ENCODE measurements at places on chromosomes 13 and 19.

DNA sequence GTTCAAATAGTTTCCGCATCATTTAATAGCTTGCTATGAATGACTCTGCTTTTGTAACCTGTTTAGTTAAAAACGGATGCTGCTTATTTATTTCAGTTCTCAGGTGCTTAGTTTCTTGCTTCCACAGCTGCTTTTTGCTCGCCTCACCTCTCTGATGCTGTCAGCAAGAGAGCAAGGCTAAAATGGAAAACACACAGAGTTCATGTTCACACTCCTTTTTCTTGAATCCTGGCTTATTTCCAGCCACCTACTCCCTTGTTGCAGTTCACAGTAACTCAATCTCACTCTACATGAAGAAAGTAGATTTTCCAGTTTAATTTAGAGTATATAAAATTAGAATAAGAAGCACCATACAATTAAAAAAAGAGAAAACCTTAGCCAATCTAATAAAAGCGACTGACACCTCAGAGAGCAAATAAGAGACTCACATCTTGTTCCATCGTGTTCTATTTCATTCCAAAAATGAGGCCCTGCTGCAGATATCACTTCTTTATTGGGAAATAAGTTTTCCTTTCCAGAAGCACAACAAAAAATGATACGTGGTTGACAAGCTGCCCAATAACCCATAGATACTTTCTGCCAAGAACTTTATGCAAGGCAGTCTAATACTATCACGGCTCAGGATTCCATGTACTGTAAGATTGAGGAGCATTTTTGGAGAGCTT lies 326.1 kb upstream of the SLITRK1 start:
- DNase-seq = no peak

DNA sequence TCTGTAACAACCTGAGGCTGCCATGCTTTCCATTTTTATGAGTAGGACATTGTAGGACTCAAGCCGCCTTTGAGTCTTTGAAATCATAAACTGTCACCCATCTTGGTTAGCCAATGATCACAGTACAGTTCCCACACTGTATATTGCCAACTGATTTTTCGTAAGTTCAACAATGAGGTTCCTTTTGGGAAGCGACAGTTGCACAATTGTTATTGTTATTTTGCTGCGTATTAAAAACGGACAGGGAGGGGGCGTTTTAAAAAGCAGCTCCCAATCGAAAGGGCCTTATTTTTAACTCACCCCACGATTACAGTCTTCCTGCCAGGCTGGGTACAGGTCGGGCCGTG lies 601 bp downstream of the SLC46A3 start:
- DNase-seq = no peak

- no peak for DNase-seq
These were observed 193.1 kb downstream of the ZNF486 start for GRCh38 chr19:20359933-20360720.

- peak; percentile 71 for DNase-seq
These were observed 1.1 kb upstream of the ZNF763 start for GRCh38 chr19:11963566-11964355.

DNA sequence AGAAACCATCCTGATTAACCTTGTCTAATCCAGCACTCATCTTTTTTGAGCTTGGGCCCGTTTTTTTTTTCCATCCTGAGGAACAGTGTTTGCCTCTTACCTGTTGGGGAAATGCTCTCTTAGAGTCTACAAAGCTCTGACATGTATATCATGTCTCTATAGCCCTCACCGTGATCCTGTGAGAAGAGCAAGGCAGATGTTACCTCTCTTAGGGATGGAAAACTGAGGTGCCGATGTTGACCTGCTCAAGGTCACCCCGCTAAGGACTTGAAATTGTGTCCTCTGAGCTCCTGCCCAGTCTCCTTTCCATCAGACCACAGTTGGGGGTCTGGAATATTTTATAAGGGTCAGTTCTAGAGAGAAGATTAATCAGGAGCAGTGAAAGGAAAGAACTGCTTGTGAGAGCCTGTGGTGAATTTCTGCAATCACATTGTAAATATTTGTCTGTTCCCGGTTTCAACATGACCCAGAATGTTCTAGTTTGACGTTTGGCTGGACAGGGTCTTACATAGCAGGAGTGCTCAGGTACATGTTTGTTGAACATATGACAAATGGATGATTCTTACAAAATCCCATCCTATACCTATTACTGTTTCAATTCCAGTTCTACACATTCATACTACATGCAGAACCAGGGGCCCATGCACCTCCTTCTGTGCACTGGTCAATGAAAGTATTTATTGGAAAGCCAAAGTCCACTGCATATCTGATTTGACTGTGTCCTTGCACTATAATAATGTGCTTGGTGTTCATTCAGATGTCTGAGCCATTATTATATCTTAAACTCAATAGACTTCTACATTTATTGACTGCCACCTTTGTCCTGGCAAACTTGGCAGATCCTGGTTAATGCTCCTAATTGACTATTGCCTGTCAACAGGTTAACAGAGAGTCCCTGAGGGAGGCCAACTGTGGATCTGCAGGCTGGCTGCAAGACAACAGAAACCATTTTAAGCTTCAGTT lies 12.1 kb downstream of the SLC25A15 start:
- no peak for DNase-seq

DNA sequence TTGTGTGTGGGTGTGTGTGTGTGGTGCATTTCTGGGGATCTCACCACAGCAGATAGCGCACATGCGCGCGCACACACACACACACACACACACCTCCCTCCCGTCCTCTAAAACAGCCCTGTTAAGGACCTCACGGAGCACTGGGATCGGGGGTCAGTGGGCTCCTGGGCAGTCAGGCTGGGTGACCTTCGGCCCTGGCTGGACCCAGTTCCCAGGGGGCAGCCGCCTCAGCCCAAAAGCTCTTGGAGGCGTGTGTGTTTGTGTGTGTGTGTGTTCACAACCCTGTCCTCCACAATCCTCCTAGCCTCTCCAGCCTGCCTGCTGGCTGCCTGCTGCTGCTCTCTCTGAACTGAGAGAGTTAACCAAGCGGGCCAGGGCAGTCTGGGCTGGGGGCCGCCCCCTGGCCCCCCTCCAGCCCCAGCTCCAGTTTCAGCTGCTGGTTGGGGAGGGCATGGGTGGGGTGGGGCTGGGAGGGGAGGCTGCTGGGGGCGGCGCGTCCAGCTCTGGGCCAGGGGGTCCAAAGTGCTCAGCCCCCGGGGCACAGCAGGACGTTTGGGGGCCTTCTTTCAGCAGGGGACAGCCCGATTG lies at the start of gene FXYD1:
Gene FXYD1 (plus strand): TSS at position 520 of the 588 bp plus-strand sequence. CDS start 1,256 bp downstream, outside the sequence.
- no peak for DNase-seq

DNA sequence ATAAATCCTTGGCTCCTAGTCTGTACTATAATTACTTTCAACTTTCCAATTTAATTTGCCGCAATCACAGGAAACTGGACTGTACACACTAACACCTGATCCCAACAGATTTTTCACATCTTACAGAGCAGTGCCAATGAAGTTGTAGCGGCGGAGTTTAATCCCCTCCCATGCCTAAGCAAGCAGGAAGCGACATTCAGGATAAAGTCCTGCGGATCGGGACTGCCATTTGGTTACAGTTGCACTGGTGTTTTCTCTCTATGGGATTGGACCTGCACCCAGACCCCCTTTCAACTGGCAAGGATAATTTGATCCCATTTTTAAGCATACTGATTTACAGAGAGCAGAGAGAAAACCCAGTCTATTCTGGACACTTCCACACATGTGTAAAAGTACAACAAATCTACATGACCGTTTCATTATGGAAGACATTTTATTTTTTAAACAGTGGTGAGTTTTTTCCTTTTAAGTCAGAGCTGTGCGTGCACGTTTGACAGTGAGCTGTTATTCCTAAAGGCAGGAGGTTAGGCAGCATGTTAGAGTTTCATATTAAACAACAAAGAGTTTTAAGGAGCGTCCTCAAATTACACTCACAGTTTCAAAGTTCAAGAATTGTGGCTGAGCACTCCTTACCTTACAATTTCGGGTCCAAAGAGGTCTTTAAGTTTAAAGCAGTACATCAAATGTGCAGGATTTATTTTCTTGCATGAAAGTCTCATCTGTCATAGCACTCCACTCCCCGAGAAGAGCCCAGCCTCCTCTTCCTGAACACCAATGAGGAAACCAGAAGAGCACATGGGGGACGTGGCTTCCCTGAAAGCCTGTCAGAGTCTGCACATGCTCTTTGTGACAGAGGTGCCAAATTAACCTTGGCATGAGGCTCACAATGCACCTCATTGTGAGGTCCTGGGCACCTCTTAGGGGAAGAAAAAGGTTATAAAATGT lies 141.6 kb upstream of the RFC3 start:
- DNase-seq = no peak

- no peak for DNase-seq
These were observed 4.2 kb upstream of the SULT2B1 start for GRCh38 chr19:48547722-48548121.

GRCh38 chr13:71979616-71980015 lies 112.6 kb upstream of the DACH1 start:
- DNase-seq = no peak

DNA sequence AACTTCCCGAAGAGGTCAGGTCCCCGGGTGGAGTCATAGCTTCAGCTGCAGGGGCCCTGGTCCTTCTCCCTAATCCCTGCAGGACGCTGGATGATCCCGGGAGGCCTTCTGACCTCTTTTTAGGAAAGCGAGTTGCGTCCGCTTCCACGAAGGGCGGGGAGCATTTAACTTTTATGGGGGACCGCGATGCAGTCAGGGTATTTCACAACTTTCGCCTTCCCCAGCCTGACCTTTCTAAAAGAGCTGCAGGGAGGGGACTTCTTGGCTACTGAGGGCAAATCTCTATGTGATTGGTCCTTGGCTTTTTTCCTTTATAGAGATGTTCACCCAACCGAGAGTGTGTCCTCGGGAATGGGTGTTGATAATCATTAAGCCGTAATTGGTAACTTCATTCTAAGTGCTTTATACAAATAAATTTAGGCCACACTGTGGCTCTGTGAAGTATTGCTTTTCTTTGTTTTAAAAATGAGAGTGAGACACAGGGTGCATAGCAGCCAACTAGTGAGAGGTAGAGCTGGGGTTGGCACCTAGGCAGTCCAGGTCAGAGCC lies 778 bp downstream of the ZNF230 start:
- DNase-seq = peak; percentile 9

DNA sequence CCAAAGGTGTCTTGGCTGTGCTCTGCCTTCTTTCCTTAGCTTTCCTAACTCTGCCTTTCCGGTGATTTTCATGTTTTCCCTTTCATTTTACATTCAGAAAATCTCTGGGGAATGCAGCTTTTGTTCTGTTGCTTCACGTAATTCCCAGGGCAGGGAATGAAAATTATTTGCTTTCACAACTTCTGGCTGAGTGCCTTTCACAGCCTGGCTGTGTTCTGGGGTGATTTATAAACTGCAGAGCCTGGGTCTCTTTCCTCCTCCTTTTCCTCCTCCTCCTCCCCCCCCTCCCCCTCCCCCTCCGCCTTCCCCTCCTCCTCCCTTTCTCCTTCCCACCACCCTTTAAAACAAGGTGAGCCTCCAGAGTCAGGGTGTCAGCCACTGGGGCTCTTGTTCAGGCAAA lies 84.3 kb downstream of the RNASEH2B start:
- no peak for DNase-seq

DNA sequence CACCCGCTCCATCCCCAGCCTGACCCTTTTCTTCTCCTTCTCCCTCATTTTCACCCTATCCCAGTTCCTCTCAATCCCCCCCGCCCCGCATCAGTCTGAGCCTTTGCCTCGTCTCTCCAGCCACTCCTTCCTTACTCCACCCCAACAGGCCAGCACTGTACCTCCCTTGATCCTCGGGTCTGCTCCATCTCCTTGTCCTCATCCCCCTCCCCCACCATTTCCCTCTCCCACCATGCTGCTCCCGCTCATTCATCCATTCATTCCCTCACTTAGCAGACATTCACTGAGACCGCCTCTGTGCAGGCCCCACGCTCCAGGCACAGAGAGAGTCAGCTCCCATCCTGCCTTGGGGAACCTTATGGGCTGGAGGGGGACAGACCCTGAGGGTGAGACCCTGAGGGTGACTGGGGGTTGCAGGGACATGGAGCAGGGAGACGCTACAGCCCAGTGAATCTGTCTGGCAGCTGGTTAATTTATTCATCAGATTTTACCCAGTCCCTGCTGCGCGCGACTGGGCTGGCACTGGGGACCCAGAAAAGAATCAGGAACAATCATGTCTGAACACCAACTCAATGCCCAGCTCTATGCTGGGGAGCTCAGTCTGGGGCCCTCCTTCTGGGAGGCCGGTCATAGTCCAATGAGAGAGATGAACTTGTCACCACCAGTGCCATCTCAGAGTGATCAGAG lies 881 bp downstream of the ARHGAP33 start:
- DNase-seq = no peak

GRCh38 chr13:102799426-102800144 lies 666 bp downstream of the BIVM start:
- DNase-seq = peak; percentile 41

GRCh38 chr19:31275068-31275334 lies 74.2 kb downstream of the TSHZ3 start:
- DNase-seq = peak; percentile 96

GRCh38 chr13:42762917-42763316 lies 18.5 kb upstream of the FAM216B start:
- no peak for DNase-seq

GRCh38 chr13:60850526-60850925 lies 453.5 kb downstream of the TDRD3 start:
- DNase-seq = no peak

DNA sequence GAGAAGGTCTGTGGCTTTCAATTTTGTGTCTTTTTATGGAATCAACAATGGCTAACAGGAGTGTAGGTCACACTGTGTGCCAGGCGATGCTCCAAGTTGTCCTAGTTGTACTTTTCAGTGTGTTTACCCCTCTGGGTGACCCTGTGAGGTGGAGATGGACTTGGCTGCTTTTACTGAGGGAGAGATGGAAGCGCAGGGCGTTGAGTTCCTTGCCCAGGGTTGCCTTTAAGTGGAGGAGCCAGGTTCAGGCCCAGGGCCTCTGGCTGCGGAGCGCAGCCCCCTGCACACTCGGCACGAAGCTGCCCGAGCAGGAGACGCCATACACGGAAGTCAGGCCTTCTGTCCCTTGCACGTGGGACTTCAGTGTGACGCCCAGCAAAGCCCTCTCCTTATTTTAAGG lies 112.8 kb downstream of the RAB20 start:
- no peak for DNase-seq

DNA sequence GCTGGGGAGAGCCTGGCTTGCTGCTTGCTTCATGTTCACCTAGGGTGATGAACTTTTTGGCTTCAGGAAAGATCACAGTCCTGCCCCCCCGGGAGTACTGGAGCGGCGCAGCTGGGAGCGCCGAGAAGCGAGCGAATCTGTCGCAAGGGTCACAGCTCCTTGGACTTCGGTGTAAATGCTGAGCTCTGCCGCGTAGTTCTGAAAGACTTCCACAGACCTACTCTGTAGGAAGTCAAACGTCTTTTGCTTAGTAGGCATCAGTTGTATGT lies 2.7 kb downstream of the ING1 start:
- DNase-seq = peak; percentile 57

DNA sequence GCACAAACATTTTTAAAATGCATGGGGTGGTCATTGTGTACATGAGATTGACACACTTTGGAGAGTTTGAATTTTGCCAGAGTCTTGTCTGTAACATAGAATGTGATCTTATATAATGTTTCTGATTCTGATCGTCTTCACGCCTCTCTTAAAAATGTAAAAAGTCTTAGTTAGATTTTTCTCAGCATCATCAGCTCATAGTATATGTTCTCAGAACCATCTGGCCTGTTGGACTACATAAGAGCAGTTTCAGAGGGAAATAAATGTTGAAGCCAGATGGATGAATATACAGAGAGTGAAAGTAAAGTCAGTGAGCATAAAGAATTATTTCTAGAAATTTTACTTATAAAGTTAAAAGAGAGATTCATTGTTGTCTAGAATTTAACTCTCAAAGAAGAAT lies 789.9 kb upstream of the MIR17HG start:
- no peak for DNase-seq

All from NCI-H1105 treated with DMSO at 0.1 percent for 48 hours (cell line).